ENCODE measurements at places on chromosomes 6 and 20.

GRCh38 chr6:148620579-148621298 is 126.1 kb upstream of the UST start:
- DNase-seq = no peak

GRCh38 chr6:34055223-34055933 is 90.5 kb downstream of the GRM4 start:
- DNase-seq = peak; percentile 74

- DNase-seq = peak; percentile 55
Observed at GRCh38 chr6:130020073-130020906, 1.9 kb downstream of the L3MBTL3 start.

- no peak for DNase-seq
Observed at GRCh38 chr20:21570285-21570992, 56.6 kb upstream of the NKX2-2 start.

GRCh38 chr20:56634735-56635385 is 5.8 kb downstream of the TFAP2C start:
- DNase-seq = no peak

- no peak for DNase-seq
Observed at GRCh38 chr20:64053841-64054661, 4.6 kb upstream of the SOX18 start.

DNA sequence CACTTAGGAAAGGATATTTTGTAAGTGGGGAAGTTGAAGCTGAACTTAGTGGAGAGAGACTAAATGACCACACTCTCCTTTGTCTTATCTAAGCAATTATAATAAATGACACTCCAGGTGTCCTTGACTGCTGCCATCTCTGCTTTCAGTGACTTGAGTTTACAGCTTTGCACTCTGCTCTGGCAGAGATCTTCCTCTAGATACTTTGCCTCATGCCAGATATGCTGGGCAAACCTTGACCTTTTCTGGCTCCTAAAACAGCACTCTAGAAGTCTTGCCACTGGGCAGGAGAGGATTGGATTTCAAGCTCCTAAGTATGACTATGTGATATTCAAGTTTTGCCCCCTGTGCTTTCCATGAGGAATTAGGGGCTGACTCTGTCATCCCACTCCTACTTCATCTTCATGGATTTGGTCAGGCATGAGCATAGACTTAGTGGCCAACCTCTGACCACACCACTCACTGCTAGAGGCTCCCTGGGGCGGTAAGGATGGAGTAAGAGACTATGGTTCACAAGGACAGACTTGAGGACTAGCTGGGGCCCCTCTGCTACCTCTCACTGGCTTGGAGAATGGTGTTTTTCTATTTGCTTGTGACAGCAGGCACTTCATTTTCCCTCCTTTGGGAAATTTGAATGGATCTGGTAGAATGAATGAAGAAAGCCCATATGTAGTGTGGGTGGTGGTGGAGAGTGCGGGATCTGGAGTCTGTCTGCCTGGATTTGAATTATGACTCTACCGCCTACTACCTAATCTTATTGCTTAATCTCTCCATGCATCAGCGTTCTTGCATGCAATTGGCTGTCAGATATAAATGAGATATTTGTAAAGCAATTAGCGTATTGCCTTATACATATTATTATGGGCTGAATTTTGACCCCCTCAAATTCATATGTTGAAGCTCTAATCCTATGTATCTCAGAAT is 191.4 kb downstream of the REV3L start:
- no peak for DNase-seq

- DNase-seq = no peak
Observed at GRCh38 chr6:144895313-144896278, 610.5 kb downstream of the UTRN start.

GRCh38 chr20:5797843-5798462 is 47.8 kb downstream of the SHLD1 start:
- no peak for DNase-seq

GRCh38 chr20:61930776-61931475 is 134.8 kb downstream of the TAF4 start:
- DNase-seq = no peak

- DNase-seq = no peak
Observed at GRCh38 chr6:159126590-159126989, 42.6 kb upstream of the FNDC1 start.

DNA sequence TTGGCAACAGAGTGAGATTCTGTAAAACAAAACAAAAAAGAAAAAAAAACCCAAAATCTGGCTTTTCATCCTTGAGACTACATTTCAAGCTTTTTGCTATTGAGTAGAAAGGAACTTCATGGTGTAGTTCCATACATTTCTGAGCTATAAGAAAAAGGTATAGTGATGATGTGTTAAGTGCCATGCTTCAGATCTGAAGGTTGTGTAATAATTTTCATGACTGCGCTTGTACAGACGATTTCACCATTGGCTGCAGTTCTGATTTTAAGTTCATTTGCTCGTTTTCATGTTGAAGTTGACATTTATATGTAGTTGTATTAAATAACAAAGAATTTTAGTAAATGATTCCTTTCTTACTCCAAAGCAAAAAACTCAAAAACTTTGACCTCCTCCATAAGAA is 247.6 kb downstream of the ARID1B start:
- DNase-seq = no peak

GRCh38 chr20:31484001-31484400 is 8.9 kb downstream of the REM1 start:
- peak; percentile 56 for DNase-seq

GRCh38 chr6:165200178-165200577 is 109.2 kb downstream of the C6orf118 start:
- DNase-seq = no peak

GRCh38 chr6:52661551-52661950 is 9.4 kb upstream of the TMEM14A start:
- no peak for DNase-seq

- no peak for DNase-seq
Observed at GRCh38 chr6:91181416-91181815, 594.5 kb upstream of the MAP3K7 start.

DNA sequence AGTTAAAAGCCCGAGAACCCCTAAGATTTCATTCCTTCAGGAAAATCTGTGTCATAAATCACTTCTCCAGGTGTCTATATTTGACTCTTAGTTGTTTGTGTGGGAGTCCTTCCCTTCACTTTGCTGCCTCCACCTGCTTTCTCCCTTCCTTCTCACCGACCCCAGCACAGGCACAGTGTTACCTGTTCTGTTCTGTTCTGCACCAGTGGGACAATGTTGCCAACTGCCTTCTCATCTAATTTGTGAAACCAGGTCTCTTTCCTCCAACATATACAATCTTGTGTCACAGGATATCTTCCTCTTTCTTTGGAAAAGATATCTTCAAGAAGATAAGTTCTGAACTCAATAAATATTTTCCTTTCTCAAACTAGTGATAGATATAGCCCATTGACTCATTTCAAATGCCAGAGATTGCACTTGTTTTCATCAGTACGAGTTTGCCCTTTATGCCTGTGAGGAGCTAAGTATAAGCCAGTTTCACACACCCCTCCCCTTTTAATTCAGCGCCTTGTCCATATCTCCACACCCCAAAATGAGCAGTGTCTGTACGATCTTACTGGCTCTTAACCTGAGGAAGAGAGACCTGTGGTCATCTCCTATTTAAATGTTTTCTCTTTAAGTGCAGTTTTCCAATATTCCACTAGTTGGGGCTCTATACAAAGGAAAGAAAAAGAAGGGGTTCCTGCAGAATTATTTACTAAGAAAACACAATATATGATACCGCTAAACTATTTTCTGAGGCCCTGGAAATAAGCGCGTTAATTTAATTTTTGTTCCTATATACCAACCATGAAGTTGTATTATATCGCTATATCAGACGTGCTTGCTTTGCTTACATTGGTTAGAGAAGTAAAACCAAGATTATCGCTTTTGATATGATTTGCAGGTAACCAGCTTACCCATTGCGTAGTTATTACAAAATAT is 81.6 kb upstream of the PREP start:
- DNase-seq = peak; percentile 35

GRCh38 chr6:47019941-47020340 is 22.2 kb downstream of the ADGRF1 start:
- no peak for DNase-seq

DNA sequence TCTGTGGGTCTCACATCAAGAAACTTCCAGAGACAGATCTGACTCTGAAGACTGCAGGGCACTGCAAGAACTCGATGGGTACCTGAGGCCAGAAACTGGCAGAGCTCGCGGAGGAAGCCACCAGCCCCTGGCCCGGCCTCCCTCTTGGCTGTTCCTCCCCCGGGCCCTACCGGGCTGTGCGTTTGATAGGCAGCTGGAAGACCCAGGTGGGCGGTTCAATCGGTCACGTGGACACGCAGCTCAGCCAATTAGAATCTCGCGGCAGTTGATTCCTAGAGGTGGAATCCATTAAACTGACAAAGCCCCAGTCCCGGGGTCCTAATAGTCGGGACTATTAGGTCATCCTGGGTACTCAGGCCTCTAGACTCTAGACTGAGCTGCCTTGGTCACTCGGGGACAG is 154.2 kb upstream of the PROKR2 start:
- no peak for DNase-seq

DNA sequence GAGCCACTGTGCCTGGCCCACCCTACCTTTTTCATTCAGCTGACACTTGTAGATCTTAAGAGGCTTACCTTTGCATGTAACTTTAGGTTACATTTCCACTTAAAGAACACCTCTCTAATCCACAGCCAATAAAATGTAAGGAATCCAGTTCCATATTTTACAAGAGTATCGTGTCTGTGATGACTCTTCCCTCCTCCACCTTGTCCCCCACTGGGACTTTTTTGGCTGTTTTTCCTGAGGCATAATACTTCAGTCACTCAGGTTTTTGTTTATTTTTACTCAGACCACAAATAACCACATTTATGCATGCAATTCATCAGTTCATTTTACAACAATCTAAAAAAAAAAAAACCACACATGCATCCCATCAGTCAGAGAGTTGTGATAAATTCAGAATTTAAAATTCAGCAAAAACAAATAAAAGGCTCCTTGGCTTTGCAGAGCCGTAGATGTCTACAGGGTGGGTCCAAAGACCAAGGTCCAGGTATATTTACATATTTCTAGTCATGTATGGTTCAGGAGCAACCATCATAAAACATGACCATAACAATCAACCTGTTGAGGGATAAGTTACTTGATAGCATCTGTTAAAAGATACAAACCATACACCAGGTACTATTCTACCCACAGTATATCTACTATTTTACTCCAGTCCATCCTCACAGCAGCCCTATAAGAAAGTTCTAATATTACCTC is 9.9 kb downstream of the ATXN1 start:
- no peak for DNase-seq

DNA sequence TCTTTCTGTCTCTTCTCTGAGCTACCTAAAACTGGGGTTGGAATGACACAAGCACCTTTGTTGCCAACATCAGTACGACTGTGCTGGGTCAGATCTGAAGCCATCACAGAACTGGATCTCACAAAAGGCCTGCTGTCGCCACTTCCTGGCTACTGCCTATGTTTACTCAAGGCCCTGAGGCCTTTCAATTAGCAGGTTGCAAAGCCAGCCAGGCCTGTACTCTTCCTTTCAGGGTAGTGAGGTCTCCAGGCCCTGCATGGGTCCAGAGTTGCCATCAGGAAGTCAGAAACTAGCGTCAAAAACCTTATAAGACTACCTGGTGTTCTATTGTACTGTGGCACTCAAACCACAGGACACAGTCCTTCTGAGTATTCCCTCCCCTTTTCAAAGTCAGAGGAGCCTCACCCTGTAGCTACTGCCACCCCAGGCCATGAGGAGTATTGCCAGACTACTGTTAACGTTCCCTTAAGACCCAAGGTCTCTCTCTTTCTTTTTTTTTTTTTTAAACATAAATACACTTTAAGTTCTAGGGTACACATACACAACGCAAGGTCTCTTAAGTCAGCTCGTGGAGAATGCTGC is 937.4 kb upstream of the GJE1 start:
- DNase-seq = no peak

- DNase-seq = no peak
Observed at GRCh38 chr6:168157272-168158212, 78.5 kb upstream of the FRMD1 start.

GRCh38 chr6:91081452-91082067 is 494.7 kb upstream of the MAP3K7 start:
- no peak for DNase-seq

DNA sequence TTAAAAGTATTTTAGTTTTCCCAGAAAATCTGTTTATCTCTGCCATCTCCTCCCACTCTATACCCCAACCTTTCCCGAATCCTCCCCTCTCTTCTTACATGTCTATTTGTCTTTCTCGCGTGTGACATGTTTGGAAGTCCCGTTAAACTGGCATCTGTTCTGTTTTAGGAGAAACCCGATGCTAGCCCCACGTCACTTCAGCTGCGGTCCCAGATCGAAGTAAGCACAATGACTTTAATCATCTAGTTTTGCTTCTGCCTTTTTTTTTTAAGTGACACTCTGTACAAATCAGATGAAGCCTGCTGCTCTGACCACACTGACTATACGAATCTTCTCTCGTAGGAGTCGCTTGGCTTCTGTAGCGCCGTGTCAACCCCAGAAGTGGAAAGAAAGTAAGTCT is 97.4 kb downstream of the SASH1 start:
- DNase-seq = no peak

DNA sequence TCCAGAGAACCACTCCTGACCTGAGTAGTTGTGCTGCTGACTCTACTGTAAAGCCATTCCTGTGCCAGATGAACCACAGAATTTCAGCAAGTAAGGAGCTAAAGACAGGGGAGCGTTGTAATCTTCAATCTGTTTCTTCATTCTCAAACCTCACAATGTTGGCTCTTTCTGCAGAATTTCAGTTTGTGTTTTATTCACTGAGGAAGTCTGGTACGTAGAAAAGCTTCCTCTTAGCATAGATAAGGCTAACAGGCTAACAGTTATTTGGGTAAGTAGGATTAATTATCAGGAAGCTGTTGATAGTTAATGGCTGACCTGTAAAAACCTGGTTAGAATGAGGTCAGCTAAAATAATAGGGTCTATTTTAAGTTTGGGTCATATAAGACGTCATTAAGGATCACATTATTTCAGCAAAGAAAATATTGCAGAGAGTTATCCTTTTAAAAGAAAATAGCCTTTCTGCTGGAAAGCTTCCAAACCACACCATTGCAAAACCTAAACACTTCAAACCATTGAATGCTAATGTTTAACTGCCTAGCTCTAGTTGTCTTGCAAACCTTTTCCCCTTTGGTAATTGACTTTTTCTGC is 14.1 kb upstream of the TENT5A start:
- DNase-seq = no peak

DNA sequence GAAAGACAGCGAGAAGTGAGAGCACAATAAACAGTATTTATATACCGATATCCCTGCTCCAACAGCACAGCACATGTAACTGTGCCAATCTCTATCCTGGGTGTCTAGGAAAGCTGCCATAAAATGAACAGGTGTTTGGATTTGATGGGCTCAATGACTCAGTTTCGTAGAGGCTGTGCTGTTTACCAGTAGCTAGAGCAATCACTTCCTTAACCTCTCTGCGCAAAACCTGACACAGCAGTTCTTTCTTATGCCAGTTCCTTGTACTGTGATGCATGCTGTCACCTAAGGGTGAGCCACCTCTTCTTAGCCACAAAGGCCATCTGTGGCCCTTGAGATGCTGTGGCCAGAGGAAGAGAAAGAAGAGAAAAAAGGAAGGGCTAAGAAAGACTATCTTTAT is 59.3 kb downstream of the SHPRH start:
- DNase-seq = no peak
